ENCODE measurements at places on chromosomes 2 and 18.

- DNase-seq, result no peak
Measured at GRCh38 chr18:8358033-8358765, 251.0 kb upstream of the RAB12 start.

DNA sequence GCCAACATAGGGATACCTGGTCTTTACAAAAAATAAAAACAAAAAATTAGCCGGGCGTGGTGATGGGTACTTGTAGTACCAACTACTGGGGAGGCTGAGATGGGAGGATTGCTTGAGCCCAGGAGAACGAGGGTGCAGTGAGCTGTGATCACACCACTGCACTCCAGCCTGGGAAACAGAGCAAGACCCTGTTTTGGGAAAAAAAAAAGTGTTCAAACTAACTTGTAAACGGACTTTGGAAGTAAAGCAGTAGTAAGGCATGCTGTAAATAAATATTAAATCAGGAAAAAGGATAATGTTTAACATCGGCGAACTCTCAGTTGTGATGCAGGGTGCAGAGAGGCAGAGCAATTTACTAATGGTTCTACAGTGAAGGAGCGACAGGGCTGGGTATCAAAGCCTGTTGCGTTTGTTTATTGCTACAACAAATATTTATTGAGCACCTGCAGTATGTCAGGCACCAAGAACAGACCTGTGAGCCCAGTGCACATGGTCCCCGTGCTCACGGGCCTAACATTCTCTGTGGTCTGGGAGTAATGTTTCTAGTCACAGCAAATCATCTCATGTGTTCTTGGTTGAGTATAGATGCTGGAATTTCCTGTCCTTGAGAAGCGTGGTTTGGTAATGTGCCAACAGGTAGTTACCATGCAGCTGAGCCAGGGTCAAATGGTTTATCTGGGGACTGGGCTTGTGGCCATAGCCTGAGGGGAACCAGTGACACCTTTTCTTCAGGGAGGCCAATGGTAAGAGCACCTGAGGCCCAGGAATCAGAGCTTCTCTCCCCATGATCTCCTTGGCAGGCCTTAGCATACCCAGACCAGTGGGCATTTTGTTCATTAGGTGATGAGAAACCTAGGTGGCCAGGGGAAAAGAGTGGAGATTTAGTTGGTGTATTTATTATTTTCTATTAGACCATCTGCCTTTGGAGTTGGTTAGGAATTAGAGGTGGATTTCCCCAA lies 27.9 kb upstream of the GREB1 start:
- DNase-seq, result no peak

DNA sequence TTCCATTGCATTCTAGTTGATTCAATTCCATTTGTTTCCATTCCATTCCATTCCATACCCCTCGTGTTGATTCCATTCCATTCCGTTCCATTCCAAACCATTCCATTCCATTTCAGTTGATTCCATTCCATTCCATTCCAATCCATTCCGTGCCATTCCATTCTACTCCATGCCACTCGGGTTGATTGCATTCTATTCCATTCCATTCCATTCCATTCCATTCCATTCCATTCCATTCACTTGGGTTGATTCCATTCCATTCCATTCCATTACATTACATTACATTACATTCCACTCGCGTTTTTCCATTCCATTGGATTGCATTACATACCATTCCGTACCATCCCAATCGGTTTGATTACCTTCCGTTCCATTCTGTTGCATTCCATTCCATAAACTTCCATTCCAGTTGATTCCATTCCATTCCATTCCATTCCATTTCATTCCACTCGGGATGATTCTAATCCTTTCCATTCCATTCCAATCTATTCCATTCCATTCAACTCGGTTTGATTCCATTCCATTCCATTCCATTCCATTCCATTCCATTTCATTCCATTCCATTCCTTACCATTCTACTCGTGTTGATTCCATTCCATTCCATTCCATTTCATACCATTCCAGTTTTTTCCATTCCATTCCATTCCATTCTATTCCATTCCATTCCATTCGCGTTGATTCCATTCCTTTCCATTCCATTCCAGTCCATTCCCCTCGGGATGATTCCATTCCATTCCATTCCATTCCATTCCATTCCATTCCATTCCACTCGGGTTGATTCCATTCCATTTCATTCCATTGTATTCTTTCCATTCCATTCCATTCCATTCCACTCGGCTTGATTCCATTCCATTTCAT lies 1140.4 kb downstream of the RPIA start:
- no peak for DNase-seq

- DNase-seq, result no peak
Measured at GRCh38 chr2:122753336-122753735, 997.9 kb downstream of the TSN start.

DNA sequence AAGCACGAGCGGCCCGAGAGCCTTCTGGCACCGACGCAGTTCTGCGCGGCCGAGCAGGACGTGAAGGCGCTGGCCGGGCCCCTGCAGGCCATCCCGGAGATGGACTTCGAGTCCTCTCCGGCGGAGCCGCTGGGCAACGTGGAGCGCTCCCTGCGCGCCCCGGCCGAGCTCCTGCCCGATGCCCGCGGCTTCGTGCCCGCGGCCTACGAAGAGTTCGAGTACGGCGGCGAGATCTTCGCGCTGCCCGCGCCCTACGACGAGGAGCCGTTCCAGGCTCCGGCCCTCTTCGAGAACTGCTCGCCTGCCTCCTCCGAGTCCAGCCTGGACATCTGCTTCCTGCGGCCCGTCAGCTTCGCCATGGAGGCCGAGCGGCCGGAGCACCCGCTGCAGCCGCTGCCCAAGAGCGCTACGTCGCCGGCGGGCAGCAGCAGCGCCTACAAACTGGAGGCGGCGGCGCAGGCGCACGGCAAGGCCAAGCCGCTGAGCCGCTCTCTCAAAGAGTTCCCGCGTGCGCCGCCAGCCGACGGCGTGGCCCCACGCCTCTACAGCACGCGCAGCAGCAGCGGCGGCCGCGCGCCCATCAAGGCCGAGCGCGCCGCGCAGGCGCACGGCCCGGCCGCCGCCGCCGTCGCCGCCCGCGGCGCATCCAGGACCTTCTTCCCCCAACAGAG lies 70.4 kb downstream of the ARHGEF33 start:
- DNase-seq, result peak; percentile 70

DNA sequence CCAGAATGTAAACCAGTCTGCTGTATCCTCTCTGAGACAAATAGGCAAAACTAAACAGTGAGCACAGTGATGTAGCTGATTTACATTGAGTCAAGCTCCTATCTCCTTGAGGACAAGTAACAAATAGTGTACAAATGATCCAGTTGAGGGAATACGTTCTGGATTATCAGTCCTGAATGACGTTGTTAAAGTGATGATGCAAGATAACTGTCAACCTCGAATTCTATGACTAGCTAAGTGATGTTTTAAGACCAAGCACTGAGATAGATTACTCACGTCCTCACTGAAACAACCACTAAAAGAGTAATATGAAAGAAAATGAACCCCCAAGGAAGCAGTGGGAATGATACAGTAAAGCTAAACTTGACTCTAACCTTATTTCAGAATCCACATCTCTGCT lies 46.8 kb downstream of the SMC6 start:
- no peak for DNase-seq

DNA sequence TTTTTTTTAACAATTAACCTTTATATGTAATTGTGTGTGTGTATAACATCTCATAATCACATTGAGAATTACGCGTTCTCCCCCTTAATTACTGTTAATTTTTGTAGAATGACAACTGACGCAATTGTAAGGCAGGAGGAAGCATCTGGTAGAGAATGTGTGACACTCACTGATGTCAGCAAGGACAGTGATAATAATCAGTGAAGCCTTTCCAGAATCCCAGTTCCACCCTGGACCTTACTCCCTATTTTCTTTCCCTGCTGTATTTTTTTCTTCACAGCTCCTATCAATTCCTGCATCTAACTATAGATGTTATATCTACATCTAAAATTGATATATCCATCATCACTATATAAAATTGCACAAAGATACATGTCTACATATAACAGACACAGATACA lies 16.1 kb upstream of the STRN start:
- DNase-seq, result no peak

- DNase-seq, result no peak
Measured at GRCh38 chr2:166942377-166942776, 54.1 kb downstream of the XIRP2 start.

DNA sequence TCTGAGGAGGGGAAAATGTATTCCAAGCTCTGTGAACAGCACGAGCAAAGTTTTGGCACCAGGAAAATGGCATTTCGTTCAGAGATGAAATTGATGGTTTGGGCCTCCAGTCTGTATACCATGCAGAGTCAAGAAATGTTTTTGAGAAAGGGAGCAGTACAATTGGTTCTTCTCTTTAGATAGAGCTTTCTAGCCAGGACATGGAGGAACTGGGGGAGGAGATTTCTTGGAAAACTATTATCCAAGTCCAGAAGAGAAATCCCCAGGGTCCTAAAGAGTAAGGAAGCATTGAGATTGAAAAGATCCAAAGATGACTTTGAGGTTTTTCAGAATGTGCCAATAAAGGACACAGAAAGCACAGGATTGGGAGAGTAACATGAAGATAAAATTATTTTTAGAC lies 432.4 kb downstream of the TNS1 start:
- DNase-seq, result no peak

DNA sequence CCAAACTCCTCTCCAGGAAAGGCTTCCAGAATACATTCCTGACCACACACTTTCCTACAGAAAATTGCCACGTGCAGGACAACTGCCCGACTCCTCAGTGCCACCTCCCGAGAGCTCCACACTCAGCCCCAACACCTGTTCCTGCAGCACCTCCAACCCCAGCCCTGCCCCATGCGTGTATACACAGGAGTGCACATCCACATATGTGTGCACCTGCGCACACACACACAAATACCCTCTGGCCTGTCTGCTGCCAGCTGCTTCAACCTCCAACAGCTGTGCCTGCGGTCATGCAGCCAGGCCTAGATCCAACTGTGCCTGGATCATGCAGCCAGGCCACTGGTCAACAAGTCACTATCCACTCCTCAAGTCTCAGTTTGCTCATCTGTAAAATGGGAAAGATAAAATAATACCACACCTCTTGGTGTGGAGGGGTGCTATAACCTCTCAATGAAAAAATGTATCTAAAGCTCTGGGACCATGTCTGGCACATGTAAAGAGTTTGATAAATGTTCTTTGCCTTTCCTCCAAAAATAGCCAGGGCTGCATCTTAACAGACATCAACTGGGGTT lies 152.1 kb upstream of the ID2 start:
- DNase-seq, result no peak

GRCh38 chr2:124149571-124149970 lies 124.5 kb downstream of the CNTNAP5 start:
- no peak for DNase-seq

DNA sequence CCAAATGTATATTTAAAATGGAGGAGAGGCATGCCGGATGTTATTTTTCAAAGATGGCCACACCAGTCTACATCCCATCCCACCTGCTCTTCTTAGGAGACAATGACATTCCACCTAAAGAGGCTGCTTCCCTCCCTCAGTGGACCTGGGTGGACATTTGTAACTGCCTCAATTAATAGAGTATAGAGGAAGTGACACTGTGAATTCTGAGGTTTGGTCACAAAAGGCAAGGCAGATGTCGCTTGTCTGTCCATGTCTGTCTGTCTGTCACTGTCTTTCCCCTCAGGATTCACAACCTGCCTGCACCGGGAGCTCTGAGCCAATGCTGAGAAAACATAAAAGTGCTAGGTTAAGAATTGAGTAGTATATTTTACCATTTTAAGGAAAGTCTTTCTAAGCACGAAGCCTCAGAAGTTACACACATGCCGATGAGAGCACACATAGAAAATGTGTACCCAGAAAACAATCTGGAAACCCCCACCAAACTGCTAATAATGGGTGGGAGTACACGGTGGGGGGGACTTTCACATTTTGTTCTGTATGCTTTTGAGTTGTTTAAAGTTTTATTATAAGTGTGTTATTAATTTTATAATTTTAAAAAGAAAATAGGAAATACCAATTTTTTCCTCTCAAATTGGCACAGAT lies 21.0 kb downstream of the MIB1 start:
- DNase-seq, result no peak

DNA sequence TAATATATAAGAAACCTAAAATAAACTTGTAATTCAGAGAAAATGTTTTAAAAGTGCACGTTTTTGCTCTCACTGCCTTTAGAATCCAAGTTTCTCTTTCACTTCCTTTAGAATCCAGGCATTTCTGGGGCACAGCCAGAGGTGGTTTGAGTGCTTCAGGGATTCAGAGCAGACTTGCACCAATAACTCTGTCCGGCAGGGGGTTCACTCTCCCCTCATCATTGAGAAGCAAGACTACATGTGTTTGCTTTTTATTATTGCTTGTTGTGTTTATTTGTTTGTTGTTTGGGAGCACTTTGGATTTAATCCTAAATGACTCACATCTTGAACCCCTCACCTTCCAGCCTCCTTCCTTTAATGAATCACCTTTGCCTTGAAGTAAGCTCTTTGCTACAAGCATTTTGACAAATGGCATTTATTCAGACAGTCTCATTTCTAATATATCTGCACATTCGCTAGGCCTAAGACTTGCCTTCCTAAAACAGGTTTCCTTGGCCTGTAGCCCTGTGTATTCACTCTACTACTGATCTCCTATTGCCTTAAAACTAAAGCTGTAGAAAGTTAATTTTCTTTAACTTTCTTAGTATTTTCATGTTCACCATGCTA lies 233.5 kb upstream of the ATP5MC3 start:
- peak; percentile 11 for DNase-seq

DNA sequence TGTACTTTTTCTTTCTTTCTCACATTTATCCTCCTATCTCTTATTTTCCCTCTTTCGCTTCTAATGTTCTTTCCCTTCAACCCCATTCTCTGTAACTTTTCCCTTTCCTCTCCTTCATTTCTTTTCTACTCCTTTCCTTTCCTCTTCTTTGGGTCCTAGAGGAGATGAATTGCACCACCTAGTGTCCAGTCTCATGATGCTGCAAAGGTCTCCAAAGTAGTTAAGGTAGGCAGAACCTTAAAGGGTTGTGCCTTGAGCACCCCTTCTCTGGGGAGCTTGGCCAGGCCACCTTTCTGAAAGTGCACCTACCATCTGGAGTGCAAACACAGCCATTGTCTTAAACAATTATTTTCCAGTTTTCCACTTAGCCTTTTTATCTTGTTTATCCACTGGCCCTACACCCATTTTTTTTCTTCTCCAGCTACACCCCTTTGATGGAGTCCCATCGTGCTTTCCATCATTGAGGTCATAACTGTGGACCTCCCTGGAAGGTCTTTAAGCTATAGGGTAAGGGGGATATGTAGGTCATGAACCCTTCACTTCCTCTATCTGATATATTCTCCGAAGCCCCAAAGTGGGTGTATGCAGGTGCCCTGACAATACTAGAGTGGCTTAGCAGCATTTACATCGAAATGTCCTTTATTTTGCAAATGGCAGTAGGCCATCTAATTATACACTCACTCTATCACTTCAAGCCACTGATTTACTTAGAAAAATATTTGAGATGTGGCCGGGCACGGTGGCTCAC lies 155.9 kb downstream of the ESCO1 start:
- no peak for DNase-seq
